ENCODE measurements at places on chromosomes 4 and X. TPM values are rescaled to one million over a fixed set of nuclear protein-coding genes. Genes with fewer than 3 reads are reported as not detected.

GRCh38 chr4:74886484-74886883, 46.4 kb upstream of the PARM1 start:
- H3K27ac ChIP-seq, result no peak overlapping the region
- H3K27me3 ChIP-seq, result no peaks in the 10 kb centered on the region
- no peak overlapping the region for H3K4me3 ChIP-seq
- H3K4me1 ChIP-seq, result no peaks in the 10 kb centered on the region

Gene DMRTC1B
- not detected for total RNA-seq

Gene AKAP14
- total RNA-seq, result not detected

DNA sequence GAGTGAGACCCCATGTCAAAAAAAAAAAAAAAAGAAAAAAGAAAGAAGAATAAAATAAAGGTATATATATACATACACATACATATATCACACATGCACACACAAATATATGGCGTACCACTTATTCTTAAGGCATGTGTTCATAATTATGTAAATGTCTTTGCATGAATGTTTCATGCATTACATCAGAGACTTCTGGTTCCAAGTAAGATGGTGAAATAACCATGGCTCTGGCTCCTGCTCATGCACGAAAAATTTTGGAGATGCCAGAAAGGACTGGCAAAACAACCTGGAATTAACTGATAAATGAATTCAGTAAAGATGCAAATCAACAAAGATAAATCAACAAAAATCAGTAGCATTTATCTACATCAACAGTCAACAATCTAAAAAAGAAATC, 19.7 kb upstream of the FHIP1A start:
- no peak overlapping the region for H3K4me3 ChIP-seq
- no peak overlapping the region for H3K27ac ChIP-seq
- H3K36me3 ChIP-seq, result no peaks in the 10 kb centered on the region
- no peaks in the 10 kb centered on the region for H3K4me1 ChIP-seq
- H3K27me3 ChIP-seq, result no peaks in the 10 kb centered on the region
- DNase-seq, result no peak

Gene MAGEA1
- total RNA-seq, result not detected

DNA sequence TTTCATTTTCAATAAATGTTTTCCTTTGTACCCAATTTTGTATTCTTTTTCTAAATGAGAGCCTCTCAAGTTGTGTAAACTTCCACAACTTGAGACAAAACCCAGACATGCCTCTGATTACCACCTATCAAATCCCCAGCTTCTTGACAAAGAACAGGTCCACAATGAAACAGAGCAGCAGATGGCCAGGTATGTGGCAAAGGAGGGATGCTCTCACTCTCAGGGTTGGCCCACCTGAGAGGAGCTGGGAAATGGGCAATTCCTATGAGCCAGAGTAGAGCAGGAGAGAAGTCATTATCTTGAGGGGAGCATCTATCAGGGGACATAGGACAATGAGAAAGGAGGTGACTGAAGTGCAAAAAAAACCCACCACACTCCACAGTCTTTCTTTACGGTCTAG, 273.5 kb upstream of the FAM241A start:
- H3K36me3 ChIP-seq, result no peaks in the 10 kb centered on the region
- H3K4me3 ChIP-seq, result no peak overlapping the region
- H3K4me1 ChIP-seq, result no peaks in the 10 kb centered on the region
- no peaks in the 10 kb centered on the region for H3K27me3 ChIP-seq
- H3K27ac ChIP-seq, result no peak overlapping the region
- no peak for DNase-seq

Gene IBSP
- not detected for total RNA-seq

Gene RAB39B
- total RNA-seq, result not detected

- peak; percentile 15 for DNase-seq
- H3K4me1 ChIP-seq, result no peaks in the 10 kb centered on the region
- H3K27me3 ChIP-seq, result no peaks in the 10 kb centered on the region
- no peaks in the 10 kb centered on the region for H3K36me3 ChIP-seq
- H3K4me3 ChIP-seq, result no peak overlapping the region
- H3K27ac ChIP-seq, result no peak overlapping the region
Measured at GRCh38 chrX:126770179-126770578, 49.4 kb upstream of the PRR32 start.

DNA sequence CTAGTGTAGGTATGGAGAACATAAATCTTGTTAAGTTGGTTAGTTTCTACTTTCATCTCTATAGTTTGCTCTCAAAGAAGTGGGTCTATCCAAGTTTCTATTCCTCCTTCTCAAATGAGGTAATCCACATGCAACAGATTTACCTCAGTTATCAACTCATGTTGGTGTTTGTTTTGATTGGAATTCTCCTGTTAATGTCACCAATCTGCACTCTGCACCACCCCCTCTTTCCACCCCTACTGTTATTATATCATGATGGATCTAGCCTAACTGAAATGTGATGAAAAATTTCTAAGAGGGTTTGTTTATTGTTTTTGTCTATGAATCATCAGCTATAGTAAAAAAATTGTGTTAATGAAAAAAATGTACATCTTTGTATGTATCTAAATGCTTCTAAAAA, 66.1 kb downstream of the AGTR2 start:
- DNase-seq, result no peak
- no peak overlapping the region for H3K4me3 ChIP-seq
- H3K27me3 ChIP-seq, result no peaks in the 10 kb centered on the region
- H3K27ac ChIP-seq, result no peak overlapping the region
- H3K36me3 ChIP-seq, result no peaks in the 10 kb centered on the region

GRCh38 chr4:165855191-165855590, 17.8 kb upstream of the TLL1 start:
- DNase-seq, result peak; percentile 16
- H3K36me3 ChIP-seq, result no peaks in the 10 kb centered on the region
- H3K4me3 ChIP-seq, result no peak overlapping the region
- no peaks in the 10 kb centered on the region for H3K4me1 ChIP-seq

- no peaks in the 10 kb centered on the region for H3K36me3 ChIP-seq
- H3K27me3 ChIP-seq, result no peaks in the 10 kb centered on the region
- H3K4me3 ChIP-seq, result no peak overlapping the region
- H3K4me1 ChIP-seq, result no peaks in the 10 kb centered on the region
Measured at GRCh38 chr4:23485801-23486200, 404.0 kb downstream of the PPARGC1A start.

DNA sequence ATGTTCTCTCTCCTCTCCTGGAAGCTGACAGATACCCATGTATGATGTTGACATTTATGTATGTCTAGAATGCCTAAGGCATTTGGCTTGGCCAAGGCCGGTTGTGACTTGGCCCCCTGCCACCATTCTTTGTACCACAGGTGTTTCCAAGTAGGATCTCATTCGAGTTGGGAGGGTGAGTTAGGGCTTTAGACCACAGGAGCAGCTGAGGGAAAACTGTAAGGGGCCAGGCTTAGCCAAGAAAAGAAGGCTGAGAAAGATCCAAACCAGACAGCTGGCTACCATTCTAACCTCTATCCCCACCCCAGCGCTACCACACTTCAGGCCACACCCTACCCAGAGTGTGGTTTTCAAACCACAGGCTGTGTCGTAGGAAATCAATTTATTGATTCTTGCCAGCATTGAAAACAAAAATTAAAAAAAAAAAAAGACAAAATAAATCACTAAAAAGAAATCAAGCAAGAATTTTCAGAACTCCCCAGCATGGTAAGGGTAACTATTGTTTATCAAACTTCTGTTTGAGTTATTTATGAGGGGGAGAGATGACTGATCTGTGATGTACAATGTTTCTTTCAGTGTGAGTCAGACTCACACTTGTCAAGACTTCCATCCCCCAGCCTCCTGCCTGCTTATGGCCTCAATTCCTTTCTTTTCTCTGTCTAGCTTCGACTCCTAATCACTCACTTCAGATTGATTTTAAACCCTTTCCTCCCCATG, 9.9 kb downstream of the TMSB4X start:
- H3K36me3 ChIP-seq, result no peaks in the 10 kb centered on the region
- H3K4me1 ChIP-seq, result peaks cover 26% of the 10 kb centered on the region
- no peaks in the 10 kb centered on the region for H3K27me3 ChIP-seq
- peak; percentile 86 for DNase-seq
- peak overlapping the region; percentile 67 for H3K27ac ChIP-seq

DNA sequence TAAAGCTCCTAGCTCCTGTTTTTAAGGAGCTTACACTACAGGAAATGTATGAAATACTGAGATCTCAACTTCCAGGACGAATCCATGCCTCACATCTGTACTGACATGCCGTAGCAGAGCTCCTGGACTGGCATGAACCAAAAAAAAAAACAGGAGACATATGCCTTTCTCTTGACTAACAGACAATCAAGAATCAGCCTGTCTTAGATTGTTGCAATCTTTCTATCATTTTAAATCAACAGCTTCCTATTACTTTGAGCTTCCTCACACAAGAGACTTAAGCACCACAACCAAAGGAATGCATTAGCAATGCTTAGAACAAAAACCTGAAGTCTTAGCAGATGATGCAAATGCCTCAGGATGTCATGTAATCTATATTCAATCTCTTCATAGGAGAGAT, 34.7 kb upstream of the AREG start:
- no peaks in the 10 kb centered on the region for H3K4me1 ChIP-seq
- no peak overlapping the region for H3K4me3 ChIP-seq
- no peak for DNase-seq
- no peaks in the 10 kb centered on the region for H3K36me3 ChIP-seq

DNA sequence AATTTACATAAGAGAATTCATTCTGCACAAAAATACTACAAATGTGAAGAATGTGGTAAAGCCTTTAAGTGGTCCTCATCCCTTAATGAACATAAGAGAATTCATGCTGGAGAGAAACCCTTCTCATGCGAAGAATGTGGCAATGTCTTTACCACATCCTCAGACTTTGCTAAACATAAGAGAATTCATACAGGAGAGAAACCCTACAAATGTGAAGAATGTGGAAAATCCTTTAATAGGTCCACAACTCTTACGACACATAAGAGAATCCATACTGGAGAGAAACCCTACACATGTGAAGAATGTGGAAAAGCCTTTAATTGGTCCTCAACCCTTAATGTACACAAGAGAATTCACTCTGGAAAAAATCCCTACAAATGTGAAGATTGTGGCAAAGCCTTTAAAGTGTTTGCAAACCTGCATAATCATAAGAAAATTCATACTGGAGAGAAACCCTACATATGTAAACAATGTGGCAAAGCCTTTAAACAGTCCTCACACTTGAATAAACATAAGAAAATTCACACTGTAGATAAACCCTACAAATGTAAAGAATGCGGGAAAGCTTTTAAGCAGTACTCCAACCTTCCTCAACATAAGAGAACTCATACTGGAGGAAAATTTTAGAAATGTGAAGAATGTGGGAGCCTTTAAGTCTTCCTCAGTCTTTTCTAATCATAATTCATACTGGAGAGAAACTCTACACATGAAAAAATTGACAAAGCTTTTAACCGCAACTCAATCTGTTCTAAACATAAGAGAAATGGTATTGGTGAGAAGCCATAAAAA, 37.4 kb downstream of the ZNF718 start:
- no peaks in the 10 kb centered on the region for H3K4me1 ChIP-seq
- no peak for DNase-seq
- no peaks in the 10 kb centered on the region for H3K27me3 ChIP-seq
- H3K36me3 ChIP-seq, result no peaks in the 10 kb centered on the region

DNA sequence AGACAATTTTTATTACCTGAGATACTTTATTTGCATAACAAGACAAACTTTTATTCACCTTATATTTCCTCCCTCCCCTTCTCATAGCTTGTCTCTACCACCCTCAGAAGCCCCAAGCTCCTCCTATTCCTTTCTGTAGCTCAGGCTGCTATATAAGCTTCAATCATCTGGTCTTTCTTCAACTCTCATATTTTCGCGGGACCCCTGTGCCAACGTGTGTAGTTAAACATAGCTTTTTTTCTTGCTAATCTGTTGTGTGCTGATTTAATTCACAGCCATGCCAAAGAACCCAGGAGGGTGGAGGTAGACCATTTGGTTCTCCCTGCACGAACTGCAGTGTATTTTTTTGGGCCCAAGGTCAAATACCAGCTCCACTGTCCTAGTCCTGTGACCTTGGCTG, 21.1 kb upstream of the CD38 start:
- no peak for DNase-seq
- no peaks in the 10 kb centered on the region for H3K27me3 ChIP-seq
- H3K36me3 ChIP-seq, result no peaks in the 10 kb centered on the region
- no peak overlapping the region for H3K27ac ChIP-seq
- no peak overlapping the region for H3K4me3 ChIP-seq

Gene RNF212
- 2.3 TPM for total RNA-seq

DNA sequence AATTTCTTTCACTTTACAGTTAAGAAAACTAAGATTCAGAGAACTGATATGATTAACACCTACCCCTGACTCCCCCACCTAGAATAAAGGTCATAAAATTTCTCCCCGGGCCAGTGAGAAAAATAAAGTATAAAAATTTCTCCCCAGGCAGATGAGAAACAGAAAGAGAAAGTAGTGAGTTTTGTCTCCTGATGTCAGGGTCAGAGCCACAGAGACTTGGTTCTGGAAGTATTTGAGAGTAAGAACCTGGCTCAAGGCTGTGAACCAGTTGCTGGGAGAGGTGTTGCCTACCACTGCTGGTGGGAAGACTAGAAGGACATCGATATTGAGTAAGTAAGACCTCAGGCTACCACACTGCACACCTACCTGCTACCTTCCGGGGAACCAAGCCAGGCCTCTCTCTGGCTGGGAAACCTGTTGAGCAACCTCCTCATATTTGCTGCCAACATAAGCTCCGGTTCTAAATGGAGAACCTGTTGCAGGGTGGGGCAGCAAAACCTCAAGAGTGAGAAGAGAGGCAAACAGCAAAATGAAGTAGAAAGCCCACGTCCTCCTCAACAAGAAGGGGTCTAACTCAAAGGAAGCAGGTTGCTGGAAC, 104.2 kb upstream of the PUDP start:
- H3K36me3 ChIP-seq, result no peaks in the 10 kb centered on the region
- no peak for DNase-seq
- no peak overlapping the region for H3K27ac ChIP-seq
- no peaks in the 10 kb centered on the region for H3K4me1 ChIP-seq

GRCh38 chr4:132596186-132596585, 552.9 kb upstream of the PCDH10 start:
- no peak overlapping the region for H3K4me3 ChIP-seq
- no peaks in the 10 kb centered on the region for H3K4me1 ChIP-seq
- H3K36me3 ChIP-seq, result no peaks in the 10 kb centered on the region
- H3K27ac ChIP-seq, result no peak overlapping the region

- peaks cover 28% of the 10 kb centered on the region for H3K4me1 ChIP-seq
- no peak overlapping the region for H3K27ac ChIP-seq
- peak; percentile 45 for DNase-seq
- H3K4me3 ChIP-seq, result no peak overlapping the region
Measured at GRCh38 chr4:100430451-100430850, 87.4 kb downstream of the EMCN start.

- H3K4me3 ChIP-seq, result no peak overlapping the region
- H3K4me1 ChIP-seq, result peaks cover 5% of the 10 kb centered on the region
- H3K36me3 ChIP-seq, result no peaks in the 10 kb centered on the region
Measured at GRCh38 chr4:74397748-74398426, 32.9 kb downstream of the EREG start.
